ENCODE measurements at places on chromosomes 6 and 20. TPM values are rescaled to one million over a fixed set of nuclear protein-coding genes. Genes with fewer than 3 reads are reported as not detected.

The ZNF292 gene
- 53.6 TPM for polyA plus RNA-seq

DNA sequence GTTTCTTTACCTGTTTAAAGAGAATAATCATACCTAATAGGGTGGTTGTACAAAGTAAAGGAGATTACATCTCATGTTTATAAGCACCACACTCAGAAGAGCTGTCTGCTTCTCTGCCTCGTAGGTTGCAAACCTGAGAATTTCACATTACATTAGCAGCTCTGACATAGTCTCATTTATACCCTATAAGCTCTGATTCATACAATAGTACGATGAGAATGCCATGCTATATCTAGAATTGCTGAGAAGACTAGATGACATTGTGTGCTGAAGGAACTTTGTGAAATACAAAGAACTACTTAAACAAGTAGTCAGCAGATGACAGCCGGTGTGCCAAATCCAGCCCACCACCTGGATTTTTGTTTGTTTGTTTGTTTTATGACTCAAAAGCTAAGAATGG, 121.2 kb downstream of the ADAT2 start:
- DNase-seq: no peak

DNA sequence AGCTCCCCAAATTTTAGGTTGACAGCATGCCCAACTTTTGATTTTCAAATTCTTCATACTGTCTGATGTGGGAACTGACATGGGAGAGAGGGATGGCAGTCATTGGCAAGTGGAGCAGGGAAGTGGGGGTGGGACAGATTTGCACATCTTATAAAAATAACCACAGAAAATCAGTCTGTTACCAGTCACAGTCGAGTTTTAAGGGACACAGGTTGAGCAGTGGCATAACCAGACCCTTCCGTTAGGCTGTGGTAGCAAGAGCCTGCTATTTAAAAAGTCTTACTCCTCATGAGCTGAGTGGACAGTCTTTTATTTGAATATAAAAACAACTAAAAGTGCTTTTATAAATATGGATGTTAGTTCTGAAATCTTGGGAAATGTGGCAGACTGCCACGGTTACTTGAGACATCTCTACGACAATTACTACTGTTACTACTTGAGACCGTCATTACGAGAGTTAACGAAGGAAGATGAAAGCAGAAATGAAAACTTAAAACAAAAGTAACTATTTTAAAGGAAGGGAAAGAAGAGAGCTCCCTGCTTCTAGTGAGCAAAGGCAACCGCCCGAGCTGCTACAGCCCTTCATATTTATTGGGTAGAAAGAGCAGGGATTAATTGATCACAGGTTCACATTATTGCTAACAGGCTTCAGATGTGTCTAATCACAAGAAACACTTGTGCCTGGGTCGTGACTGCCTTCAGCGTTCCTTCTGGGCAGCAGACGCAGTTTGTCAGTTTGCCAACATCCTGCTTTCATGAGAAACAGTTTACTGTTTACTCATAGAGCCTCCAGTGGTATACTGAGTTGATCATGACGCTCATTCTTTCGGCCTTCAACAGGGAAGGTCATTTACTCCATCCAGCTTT, 71.3 kb downstream of the EFHC1 start:
- DNase-seq: no peak

GRCh38 chr20:61719691-61720347, 345.9 kb downstream of the TAF4 start:
- no peak for DNase-seq

The NEDD9 gene
- 67.0 TPM for polyA plus RNA-seq

DNA sequence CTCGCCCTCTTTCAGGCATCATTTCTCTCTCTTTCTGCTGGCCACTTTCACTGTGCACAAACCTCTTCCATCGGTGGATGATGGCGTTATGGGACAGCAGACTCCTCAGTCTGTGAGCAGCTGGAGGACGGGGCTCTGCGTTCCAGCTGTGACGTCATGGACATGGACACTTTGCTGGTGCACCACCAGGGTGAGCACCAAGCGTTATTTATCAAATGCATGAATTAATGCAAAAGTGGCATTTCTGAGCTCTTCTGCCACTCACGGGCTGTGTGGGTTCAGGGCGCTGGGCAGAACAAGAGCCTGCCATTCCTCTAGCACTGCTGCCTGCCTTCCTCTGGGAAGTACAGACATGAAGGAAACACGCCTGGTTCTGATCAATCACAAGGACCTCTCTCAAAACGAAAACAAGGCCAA, 82.9 kb upstream of the MPC1 start:
- DNase-seq: no peak

The C6orf52 gene
- polyA plus RNA-seq: 3.7 TPM

DNA sequence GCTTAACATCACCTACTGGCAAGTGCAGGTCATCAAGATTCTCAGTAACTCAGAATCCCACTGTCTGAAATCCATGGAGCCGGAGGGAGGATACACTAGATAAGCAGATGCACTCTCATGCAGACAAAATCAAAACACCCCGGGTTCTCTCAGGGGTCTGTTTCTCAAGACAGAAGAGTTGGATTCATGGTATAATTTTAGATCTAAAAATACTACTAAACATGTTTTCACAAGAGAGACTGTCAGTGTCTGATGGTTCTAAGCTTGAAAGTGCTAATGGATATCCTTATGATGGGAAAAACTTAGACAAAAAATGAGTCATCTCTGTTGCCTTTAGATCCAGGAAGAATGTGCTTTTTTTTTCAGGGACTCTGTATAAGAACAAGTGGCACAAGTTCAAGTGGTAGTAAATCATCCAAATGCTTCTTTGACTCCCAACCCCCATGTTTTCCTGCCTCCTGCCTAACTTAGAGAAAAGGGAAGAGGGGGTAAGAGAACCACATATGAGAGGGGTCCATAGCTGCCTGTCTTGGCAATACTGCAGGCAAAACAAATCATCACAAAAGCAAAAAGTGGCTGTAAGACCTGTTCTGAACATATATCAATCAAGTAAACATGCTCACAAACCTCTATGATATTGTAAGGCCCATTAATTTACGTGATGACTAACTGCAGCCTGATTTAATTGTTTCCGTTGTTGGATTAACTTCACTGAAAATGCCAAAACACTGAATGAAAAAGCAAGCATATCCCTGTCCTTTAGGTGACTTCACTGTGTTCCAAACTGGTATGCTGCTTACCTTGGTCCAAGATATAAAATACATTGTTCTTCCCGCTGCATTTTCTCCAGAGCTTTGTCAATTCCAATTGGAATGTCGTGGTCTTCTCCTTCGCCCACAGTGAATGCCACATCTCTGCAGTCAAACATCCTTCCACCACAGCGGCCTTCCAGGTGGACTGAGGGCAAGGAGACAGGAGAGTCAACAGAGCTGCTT, 84.0 kb upstream of the TULP1 start:
- peak; percentile 71 for DNase-seq

The SLC32A1 gene
- 1.6 TPM for polyA plus RNA-seq

The WDR27 gene
- polyA plus RNA-seq: 85.1 TPM
